WTC11 (cell line): ENCODE measurements at places on chromosomes 11 and 22.

DNA sequence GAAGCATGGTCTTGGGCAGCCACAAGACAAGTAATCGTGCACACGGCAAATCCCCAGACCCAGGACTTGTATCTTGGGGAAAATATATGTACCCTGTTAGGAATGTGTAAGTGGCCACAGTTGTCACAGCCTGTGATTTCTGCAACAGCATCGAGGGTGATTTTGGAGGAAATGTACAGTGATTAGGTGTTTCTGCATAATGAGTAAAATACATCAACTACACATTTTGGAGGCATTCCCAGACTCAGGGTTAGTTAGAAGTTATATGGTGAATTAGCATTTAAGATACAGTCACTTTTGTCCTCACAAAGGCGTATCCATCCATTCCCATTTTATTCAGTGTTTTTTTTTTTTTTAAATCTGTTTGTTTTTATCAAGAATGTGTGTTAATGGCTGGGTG, 28.4 kb downstream of the SUSD2 start:
- DNase-seq: no peak

DNA sequence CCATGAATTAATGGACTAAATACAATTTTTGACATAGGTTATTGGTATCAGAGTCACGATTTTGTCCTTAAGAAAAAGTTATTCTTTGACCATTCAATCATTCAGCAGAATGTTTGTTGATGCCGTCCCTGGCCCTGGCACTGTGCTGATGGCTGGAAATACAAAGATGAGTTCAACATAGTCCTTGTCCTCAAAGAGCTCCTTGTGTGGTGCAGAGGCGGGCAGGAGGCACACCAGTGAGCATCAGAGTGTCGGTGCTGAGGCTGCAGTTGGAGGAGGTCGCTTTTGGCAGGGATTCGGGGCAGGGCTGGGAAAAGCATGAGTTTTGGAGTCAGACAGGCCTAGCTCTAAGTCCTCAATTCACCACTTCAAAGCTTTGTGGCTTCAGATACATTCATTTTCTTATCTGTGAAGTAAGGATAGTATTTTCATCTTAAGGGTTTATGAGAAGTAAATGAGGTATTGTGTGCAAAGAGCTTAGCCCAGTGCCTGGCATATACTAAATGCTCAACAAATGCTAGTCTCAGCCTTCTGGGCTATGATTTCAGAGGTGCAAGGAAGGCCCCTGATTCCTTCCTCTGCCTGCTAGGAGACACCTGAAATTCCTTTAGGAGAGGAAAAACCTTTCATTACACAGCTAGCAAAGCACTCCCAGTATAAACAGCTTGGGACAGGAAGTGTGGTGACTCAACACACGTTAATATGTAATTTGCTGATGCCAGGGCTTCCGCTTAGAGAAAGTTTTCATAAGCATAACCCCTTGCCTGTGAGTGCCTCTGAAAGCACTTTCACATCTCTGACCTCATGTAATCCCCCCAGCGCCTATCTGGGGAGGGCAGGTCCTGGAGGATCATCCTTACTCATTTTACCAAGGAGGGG, 113.8 kb downstream of the NECTIN1 start:
- DNase-seq: no peak

- no peak for DNase-seq
Measured at GRCh38 chr11:88281317-88281712, 56.2 kb downstream of the CTSC start.

DNA sequence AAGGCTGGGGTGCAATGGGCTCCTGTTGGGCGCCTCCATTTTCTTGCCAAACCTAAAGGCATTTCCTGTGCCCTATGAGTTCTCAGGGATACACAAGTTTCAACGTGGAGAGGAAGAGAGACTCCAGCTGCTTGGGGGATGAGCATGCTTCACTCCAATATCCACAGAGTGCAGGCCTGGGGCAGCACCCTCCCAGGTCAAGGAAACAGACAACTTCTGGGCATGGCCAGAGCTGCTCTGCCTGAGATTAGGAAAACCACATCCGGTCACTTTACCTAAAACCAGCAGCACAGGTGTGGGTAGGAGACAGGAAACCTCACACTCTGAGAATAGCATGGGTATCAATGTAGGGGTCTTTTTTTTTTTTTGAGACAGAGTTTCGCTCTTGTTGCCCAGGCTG, 28.7 kb downstream of the TMEM184B start:
- DNase-seq: no peak

- no peak for DNase-seq
Measured at GRCh38 chr11:74844865-74845264, 96.2 kb downstream of the RNF169 start.

DNA sequence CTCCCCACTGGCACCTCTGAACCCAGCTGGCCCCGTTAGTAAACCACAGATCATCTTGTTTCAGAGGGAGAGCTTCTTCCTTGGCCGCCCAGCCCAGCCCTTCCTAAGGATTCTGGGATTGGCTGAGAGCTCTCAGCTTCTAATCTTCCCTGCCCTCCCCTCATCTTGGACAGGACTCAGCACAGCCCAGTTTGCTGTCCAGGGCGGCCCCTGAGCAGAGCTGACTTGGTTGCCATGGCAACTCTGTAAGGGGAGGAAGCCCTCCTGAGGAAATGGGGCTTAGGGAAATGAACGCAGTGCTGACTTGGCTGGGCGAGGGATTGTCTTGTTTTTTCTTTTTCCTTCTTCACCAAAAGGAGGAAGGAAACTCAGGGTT, 4.6 kb downstream of the APOL4 start:
- peak; percentile 47 for DNase-seq

- DNase-seq: no peak
Measured at GRCh38 chr22:38017272-38017920, 33.0 kb upstream of the SOX10 start.
